HS-27A (cell line): ENCODE measurements at places on chromosomes 5 and 9.

DNA sequence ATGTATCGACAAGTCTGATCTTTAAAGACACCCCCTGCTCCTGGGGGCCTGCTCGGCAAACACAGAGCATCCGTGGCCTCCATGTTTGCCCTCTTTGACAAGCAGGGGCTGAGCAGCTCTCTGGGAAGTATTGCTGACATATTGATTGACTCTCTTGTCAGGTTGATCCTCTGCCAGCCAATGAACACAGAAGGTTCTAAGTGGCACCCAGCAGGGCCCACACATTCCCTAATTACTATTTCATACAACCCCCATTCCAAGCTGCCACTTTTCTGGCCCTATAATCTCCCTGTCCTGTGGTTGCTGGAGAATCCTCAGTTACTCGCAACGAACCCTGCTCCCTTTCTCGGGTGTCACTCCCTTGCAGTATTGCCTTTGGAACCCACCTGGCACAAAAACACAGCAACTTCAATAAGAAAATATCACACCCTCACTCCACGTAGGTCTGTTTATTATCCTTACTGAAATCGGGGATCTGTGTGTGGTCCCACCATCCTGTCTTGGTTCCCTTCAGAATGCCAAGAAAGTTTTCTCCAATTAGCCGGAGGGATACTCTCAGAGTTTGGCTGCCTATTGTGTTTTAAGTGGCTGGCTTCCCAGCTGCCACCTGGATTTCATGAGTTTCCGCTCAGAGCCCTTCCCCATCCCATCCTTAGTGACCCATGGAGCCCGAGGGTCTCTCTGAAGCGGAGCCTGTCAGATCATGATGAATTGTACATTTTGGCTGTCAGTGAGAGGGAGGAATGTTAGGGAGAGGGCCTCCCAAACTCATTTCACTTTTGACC lies 249.0 kb upstream of the WWC1 start:
- DNase-seq = no peak

- DNase-seq = no peak
Measured at GRCh38 chr5:139651043-139651834, 3.1 kb downstream of the CXXC5 start.

DNA sequence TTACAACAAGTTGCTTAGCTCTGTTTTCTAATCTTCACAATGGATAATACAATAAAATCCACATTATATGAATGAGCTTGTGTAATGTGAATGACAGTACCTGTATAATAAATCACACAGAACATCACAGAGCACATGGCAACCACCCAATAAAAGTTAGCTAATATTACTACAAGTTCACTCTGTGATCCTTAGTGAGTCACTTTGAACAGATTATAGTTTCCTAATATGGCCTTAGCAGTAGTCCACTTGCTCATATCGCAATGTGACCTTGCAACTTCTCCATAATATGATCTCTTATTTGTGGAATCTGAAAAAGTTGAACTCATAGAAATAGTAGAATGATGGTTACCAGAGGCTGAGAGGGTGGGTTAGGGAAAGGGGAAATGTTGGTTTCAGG lies 361.3 kb downstream of the PTPRD start:
- DNase-seq = no peak

DNA sequence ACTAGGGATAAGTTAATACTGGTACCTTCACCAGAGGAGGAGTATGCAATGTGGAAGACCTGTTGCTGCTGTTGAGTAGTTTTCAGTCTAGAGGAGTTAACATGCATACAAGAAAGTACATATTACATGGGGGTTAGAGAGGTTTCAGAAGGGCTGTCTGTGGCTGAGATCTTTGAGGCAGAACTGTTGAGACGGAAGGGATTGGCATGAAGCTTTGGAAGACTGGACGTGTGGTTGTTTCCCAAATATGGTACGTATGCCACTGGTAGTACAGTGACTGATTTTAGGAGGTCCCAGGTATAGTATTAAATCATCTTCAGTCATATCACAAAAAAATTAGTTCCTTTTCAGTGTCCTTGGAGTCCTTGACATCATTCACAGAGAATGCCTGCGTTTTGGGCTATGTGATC lies 17.6 kb downstream of the TNFAIP8 start:
- DNase-seq = no peak

DNA sequence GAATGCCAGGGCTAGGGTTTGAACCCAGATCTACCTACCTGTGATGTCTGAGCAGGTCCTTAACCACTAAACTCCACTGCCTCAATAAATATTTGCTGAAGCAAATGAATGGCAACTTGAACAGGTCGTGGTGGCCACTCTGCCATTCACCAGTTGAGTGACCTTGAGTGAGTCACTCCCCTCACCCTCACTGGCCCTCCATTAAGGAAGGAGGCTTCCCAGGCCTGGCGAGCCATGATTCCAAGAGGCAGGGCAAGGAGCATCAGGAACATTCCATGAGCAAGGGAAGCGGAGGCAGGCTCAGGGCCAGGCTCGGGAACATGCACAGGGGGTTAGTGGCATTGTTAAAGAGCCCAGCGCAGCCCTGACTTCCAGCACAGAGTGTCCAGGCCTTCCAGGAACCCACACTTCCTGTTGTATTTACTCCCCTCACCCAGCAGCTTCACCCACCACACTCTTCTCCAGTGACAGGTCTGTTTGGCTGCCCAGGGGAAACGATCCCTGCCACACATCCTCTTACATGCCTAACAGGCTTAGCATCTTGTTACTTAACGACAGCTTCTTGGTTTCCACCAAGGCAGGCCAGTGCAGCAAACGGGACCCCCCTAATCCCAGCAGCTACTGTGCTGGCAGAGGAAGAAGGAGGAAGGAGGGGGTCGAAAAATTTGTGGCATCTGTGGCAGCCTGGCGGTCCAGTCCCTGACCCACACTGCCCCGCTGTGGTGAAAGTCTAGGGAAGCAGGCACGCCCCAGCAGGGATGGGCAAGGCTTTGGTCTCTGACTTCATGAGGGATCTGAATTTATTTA lies 43.7 kb upstream of the TTC1 start:
- DNase-seq = no peak

DNA sequence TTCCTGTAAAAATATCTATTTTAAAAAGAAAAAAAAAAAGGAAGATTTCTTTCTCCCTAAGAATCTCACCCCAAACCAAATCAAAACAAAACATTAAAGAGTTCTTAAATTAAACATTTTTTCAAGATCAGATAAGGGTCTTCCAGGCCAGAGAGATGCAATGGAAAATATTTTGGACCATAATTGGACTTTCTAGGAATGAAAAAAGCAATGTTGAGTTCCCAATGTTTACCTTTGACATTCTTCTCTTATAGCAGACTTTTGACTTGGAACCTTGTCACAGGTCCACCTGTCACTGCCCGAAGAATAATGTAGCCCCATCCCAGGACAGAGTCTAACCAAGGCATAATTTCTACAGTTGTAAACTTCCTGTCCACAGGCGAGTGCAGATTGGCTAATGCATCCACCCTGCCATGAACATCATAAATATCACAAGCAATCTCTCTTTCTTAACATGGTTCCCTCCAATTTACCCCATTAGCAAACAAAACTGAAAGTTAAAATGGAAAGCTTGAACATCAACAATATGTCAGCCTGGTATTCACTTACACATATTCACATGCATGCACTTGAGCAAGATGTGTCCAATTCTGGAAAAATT lies 121.7 kb upstream of the ZNF366 start:
- DNase-seq = no peak

- DNase-seq = no peak
Measured at GRCh38 chr5:79837761-79838551, 148.3 kb downstream of the CMYA5 start.

GRCh38 chr5:15008476-15008875 lies 136.9 kb upstream of the ANKH start:
- DNase-seq = peak; percentile 89

DNA sequence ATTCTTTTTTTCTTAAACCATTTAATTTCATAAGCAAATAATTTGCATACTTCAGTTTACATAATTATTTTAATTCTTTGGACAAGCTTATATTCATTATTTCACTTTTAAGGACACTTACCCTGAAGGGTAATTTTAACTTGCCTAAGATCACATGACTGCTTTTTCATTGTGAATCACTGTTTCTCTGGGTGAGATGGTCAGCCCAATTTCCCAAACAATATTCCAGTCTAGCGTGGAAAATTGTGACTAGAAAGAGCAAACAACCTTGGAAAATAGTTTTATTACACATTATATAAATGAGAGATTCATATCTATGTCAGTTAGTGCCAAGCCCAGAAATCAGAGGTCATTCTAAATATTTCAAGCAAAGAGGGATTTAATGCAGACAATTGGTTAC lies 21.4 kb upstream of the JAKMIP2 start:
- no peak for DNase-seq

DNA sequence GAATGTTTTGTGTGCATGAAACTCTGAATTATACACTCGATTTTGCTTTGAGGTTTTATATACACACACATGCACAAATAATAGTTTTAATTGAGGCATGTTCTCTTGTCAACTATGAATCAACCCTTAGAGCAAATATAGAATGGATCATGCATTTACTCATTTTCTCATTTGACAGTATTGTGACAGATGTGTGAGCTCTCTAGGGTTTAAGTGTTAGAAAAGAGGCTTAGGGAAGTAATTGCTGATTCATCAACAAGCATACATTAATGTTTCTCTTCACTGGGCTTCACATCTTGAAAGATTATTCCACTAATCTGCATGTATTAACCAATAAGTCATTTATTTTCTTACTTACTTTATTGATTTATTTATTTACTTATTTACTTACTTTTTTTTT lies 1356.8 kb upstream of the ACO1 start:
- DNase-seq = no peak

GRCh38 chr5:113902917-113903660 lies 389.6 kb downstream of the YTHDC2 start:
- no peak for DNase-seq

DNA sequence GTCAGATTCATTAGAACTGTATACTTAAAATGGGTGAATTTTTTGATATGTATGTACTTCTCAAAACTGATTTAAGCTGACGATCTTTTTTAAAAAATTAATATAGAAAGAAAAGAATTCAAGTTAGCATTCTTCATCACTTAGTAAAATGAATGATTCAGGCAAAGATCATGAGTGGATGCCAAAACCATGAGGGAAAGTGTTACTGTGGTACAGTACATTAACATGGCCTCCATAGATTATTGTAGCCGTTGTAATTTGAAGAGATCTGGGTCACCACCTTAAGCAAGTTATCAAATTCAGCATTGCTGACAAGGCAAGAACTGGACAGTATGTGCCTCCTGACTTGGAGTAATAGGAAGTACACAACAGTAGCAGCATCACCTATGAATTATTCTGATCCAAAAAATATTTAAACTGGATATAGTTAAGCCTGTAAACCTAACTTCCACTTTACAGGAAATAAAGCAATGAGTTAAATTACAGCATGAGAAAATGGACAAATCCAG lies 29.7 kb downstream of the C9orf85 start:
- DNase-seq = no peak

- no peak for DNase-seq
Measured at GRCh38 chr5:51414516-51414915, 31.3 kb downstream of the ISL1 start.

DNA sequence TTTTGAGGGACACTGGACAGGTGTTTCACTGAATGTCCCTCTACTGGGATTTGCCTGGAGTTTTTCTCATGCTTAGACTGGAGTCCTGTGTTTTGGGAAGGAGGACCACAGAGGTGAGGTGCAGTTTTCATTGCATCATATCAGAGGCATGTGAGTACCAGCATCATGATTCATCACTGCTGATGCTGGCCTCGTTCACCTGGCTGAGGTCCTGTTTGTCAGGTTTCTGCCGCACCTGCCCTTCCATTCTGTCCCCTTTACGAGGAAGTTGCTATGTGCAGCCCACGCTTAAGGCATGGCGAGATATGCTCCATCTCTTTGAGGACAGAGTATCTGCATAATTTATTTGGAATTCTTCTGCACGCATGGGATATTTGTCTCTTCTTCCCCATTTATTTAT lies 162.1 kb downstream of the TENT4A start:
- DNase-seq = no peak

- peak; percentile 68 for DNase-seq
Measured at GRCh38 chr5:98414938-98415337, 358.5 kb upstream of the RGMB start.

- DNase-seq = no peak
Measured at GRCh38 chr5:57626703-57627102, 144.1 kb upstream of the ACTBL2 start.

- no peak for DNase-seq
Measured at GRCh38 chr9:136012651-136013050, 51.5 kb upstream of the UBAC1 start.

- DNase-seq = peak; percentile 76
Measured at GRCh38 chr5:143921525-143922311, 109.8 kb downstream of the HMHB1 start.
